DMS79 treated with DMSO at 0.1 percent for 48 hours (cell line): ENCODE measurements at places on chromosomes 5 and 9.

GRCh38 chr9:4506490-4506889 lies 16.2 kb downstream of the SLC1A1 start:
- no peak for DNase-seq

DNA sequence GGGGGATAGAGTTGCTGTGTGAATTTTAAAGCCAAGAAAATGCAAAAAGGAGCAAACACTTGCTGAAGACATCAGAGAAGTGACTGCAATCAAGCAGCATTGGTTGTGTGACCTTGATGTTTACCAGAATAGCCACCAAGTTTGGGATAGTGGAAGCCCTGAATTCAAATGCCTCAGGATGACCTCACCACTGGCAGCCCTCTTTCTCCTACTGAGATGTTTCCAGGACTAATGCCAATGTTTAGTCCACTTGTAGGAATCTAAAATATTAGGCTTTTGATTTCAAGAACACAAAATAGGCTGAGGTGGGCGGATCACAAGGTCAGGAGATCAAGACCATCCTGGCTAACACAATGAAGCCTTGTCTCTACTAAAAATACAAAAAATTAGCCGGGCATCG lies 112.2 kb upstream of the NUDT12 start:
- DNase-seq: no peak

- no peak for DNase-seq
Observed at GRCh38 chr5:40315126-40315525, 364.6 kb upstream of the PTGER4 start.

GRCh38 chr5:115855959-115856358 lies 14.2 kb downstream of the AP3S1 start:
- no peak for DNase-seq

GRCh38 chr5:140336388-140336787 lies 10.0 kb downstream of the HBEGF start:
- DNase-seq: no peak

- DNase-seq: no peak
Observed at GRCh38 chr9:33719581-33720374, 75.6 kb upstream of the PRSS3 start.

- no peak for DNase-seq
Observed at GRCh38 chr5:11609570-11610303, 294.5 kb downstream of the CTNND2 start.

DNA sequence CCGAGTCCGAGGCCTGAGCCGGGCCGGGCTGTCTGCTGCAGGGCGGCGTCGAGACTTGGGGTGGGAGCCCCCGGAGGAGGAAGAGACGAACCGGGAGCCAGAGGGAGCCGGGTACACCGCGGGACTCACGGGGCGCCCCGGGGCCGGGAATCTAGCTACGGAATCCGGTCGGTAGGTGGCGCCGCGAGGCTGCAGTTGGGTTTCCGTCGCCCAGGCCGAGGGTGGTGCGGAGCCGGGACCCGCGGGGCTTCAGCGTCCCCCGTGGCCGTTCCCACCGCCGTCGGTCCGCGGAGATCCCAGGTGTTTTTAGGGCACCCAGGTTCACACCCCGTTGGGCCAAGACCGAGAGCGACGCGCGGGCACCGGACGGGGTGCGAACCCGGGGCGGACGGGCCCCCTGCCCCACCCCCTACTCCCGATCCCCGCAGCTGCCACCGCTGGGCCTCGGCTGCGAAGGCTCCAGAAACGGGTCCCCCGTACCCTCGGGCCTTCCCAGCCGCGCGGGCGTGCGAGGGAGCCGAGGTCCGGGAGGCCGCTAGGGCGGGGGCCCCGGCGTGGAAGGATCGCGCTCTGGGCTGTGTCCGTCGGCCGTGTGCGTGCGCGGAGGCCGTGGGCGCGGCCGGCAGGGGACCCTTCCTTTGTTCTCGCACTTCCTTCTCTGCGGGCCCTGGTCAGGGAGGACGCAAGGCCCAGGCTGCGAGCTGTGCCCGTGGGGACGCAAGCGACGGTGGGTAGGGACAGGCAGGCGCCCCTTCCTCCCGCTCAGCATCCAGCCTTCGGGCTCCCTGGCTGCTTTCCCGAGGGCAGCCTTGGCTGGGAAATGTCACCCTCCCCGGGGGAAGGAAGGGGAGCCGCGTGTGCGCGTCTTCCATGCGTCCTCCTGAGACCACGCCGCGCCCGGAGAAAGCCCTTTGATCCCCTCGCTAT lies 146.6 kb downstream of the GAPVD1 start:
- peak; percentile 78 for DNase-seq

DNA sequence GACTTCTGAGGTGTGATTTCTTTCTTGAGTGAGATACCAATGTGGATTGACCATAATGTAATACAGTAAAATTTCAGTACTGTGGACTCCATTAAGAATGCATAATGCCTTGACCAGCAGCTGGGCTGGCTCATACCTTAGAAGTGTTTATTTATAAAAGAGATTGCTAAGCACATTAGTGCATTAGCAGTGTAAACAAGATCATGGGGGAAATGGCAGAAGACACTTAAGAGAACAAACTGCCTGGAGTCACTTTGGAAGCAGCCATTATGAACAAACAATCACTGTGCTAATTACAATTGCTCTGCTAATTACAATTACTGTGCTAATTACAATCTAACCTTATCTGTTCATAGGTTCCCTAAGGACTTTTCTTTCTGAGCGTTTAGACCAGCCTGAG lies 104.2 kb downstream of the TRIM32 start:
- DNase-seq: peak; percentile 52

DNA sequence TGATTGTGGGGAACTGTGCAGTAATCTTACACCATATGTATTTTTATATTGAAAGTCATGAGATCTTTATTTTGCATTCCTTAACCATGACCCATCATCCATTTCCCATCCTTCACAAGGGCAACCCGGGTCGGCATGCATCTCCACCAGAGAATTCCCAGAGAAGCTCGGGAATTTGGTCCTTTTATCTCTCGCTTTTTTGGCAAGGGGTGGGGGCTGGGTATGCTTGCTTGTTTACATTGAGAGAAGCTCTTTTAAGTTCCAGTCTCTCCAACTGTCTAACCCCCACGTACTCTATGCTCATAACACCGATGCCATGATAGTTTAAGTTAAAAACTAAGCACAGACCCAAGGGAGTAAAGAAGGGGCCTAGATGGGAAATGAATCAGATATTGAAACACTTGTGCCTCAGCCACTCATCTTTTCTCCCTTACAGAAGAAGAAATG lies 109.9 kb upstream of the NFIB start:
- no peak for DNase-seq

GRCh38 chr5:142680605-142681259 lies 5.2 kb downstream of the FGF1 start:
- DNase-seq: no peak

- DNase-seq: no peak
Observed at GRCh38 chr9:29214154-29214689, 1640.9 kb upstream of the C9orf72 start.

- DNase-seq: peak; percentile 26
Observed at GRCh38 chr9:93143830-93144530, 9.9 kb upstream of the NINJ1 start.

DNA sequence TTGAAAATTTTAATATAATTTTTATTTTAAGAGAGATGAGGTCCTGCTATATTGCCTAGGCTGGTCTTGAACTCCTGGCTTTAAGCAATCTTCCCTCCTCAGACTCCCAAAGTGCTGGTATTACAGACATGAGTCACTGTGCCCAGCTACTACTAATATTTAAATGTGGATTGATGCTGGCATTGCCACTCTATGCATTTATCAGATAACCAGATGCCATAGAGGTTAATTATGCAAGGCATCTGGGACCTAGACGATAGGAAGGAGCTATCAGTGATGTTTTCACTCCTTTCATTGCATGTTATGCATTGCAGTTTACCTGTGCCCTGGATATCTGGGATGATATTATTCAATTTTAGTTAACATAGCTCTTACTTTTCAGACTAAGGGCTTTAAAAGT lies 127.0 kb downstream of the RPS23 start:
- DNase-seq: no peak

DNA sequence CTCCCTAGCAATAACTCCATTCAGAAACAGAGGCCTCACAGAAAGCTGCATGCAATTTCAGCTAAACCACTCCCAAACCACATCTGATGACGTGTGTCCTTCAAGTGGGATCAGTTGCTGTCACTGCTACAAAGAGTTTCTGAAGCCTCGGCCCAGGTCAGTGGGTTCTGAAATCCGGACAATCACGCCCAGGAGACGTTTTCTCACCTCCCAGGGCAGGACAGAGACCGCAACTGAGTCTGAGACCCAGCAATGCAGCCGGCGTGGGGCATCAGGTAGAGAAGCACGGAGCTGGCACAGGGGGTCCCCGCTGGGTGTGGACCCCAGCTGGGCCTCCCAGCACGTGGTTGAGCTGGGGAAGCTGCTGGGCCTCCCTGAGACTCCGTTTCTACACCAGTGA lies 2.6 kb upstream of the UBE2QL1 start:
- no peak for DNase-seq

DNA sequence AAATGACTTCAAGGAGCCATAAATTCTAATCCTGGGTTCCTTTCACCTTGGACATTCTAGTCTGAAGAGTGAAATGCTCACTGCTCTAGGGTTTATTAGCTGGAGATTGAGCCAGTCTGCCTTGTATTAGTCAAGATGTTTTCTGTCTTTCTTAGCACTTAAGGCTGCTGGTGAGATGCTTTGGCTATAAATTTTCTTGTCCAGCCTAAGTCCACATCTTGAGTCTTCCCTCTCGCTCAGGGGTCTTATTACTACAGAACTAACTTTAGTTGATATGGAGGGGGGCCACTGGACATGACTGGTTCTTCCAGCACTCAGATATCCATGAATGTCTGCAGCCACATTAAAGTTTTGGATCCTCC lies 316.4 kb downstream of the ARHGAP26 start:
- DNase-seq: no peak

GRCh38 chr5:94192658-94193391 lies 425.6 kb downstream of the KIAA0825 start:
- DNase-seq: no peak

GRCh38 chr9:93094658-93095204 lies 1.3 kb upstream of the CARD19 start:
- DNase-seq: no peak

DNA sequence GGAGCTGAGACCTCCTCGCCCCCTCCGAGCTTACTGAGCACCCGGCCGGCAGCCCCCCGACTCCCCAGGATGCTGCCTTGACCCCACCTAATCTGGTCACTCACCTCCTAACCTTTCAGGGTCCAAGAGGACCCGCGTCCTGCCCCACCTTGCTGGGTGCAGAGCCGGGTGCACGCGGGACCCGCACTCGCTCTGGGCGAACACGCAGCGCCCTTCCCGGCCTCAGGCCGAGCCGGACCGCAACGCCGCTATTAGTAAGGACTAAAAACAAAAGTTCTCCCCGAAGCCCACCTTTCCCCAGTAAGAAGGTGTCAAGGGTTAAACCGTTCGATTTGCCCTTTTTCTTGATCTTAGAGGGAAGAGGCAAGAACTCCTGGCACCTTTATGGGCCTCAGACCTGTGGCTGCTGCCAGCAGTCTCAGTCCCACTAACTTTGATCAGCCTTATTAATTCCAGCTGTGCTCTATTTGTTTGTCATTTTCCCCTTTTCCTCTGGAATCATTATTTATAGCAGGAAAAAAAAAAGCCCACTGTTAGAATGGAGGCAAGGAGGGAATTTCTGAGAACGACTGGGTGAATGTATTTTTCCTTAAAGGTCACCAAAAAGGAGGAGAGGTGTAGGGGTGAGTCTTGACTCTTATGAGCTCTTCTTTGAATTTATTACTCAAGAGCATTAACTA lies 10.5 kb downstream of the IRX2 start:
- no peak for DNase-seq

- no peak for DNase-seq
Observed at GRCh38 chr5:176700239-176700847, 53.1 kb downstream of the TSPAN17 start.

- no peak for DNase-seq
Observed at GRCh38 chr5:1152771-1153282, 41.0 kb upstream of the SLC12A7 start.

GRCh38 chr9:99753436-99753835 lies 68.2 kb upstream of the NR4A3 start:
- no peak for DNase-seq

GRCh38 chr9:121399883-121400607 lies 30.0 kb upstream of the STOM start:
- peak; percentile 84 for DNase-seq

DNA sequence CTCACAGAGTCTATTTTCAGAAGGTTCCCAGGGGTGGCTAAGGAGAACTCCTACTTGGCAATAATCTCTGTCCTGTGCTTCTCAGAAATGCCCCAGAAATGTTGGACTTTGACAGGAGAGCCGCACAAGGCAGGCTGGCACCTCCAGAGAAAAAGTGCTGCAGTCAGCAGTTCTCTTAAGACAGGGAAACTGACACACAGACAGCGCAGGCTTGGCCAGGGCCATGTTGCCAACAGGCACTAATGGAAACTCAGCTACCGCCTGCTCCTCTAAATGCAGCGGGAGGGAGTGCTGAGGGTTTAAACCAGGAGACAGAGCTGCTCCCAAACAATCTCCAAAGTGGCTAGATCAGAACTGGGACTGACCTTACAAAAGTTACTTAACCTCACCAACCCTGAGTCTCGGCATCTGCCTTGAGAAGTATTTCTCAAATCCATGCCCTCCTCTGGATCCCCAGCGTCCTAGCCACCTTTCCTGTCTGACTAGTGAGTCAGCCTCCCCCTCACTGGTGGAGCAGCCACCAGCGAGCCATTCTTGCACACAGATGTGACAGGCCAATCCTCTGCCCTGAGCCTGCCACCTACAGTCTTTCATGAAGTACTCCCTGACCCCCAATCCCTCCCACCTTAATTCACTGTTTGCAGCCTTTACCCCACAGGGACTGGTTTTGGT lies 186.4 kb downstream of the CDK5RAP2 start:
- no peak for DNase-seq

DNA sequence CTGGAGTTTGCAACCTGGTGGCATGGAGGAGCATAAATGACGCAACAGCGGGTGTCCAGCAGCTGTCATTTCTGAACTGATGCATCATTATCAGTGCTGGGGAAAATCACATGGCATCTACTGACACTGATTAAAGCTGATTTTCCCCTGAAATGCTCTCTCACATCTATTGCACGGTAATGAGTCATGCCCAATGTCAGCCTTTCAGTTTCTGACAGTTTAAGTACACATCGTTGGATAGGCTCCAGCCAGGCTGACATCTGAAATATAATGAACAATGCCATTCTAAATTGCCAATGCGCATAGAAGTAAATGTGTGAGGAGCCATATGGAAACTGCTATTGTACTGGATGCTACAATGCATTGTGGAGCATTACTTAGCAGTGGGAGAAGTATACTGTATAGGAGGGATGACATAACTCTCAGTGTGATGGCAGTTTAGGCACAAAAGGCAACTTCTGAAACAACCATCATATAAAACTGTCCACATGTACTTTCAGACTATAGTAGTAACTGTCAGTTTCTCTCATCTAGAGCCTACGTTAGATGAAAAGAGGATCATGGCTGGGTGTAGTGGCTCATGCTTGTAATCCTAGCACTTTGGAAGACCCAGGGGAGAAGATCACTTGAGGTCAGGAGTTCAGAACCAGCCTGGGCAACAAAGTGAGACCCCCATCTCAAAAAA lies 389.3 kb upstream of the DMAC1 start:
- no peak for DNase-seq

- DNase-seq: no peak
Observed at GRCh38 chr5:178437386-178438075, 152.7 kb downstream of the COL23A1 start.
